ENCODE measurements at places on chromosomes 11 and 22. TPM values are rescaled to one million over a fixed set of nuclear protein-coding genes. Genes with fewer than 3 reads are reported as not detected.

IGLL5 gene
- total RNA-seq: not detected

PAMR1 gene
- 0.43 TPM for total RNA-seq

ASPHD2 gene
- total RNA-seq: 4.5 TPM

PIWIL4 gene
- 3.2 TPM for total RNA-seq

BTBD18 gene
- not detected for total RNA-seq

PTPRCAP gene
- total RNA-seq: 2.3 TPM

DNA sequence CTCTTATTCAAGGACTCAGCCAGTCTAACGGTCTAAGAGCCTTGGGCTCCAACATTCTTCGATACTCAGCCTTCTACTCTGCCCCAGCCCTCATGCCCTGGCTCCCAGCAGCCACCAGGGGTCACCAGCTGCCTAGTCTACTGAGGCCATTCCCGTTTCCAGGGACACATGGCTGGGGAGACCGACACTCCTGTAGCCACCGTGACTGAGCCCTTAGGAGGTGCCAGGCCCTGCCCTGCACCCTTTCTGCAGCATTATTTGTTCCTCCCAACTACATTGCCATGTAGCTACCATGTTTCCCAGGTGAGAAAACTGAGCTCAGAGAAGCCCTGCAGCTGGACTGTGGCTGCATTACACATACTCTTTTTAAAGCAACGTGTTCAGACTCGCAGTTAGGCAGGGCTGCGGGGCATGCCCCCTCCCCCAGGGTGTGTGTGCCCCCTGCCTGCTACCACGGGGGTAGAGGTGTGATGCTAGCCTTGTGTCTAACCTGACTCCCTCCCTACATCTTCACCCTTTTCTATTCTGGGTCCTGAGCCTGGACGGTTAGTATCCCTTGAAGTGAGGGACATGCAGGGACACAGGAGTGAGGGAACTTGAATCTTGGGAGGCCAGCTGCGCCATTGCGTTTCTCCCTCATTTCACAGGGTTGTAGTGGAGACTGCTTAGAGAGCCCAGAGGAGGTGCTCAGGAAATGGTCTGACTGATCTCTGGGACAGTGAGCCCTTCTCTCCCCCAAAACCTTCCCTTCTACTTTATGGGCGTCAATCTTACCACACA lies 17.5 kb downstream of the ATG16L2 start:
- DNase-seq: peak; percentile 77

DNA sequence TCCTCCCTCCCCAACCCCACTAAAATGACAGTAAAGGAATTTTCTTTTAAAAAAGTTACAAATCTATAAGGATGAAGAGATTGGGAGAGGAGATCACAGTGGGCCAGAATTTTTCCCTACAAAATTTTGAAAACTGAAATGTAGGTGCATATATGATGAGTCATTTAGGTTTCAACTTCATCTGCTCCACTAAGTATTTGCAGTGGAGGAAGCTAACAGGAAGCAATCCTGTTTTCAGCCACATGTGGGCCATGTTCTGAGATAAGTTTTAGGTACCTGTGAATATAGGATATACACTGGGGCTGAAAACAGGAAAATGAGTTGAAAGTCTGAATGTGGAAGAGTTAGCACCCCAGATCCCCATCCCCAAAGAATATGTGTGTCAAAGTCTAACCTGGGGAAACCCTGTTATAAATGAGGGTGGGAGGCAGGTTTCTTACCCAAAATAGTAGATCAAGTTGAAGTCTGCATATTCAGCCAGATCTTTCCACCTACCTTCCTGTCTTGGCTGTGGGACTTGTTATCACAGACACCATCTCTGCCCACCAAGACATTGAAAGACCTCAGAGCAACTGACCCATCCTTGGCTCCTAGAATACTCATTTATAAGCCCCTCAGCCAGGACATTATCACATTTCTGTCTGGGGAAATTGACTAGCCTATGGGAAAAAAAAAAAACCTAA lies 87.3 kb downstream of the PACS1 start:
- DNase-seq: no peak

DNA sequence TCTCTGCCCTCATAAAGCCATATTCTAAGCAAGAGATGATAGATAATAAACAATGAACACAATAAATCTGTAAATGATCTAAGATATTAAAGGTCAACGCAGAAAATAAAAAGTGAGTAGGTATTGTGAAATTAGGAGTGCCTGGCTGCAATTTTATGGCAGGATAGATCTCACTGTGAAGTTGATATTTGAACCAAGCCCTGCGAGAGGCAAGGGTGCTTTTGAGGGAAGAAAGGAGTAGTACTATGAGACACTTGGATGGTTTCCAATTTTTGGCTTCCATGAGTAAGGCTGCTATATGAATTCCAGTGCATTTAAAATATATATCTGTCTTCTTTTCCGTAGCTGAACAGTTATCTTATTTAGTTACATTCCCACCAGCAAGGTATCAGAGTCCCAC lies 720.0 kb upstream of the CNTN5 start:
- DNase-seq: no peak

- DNase-seq: no peak
Measured at GRCh38 chr11:130163346-130164220, 4.0 kb downstream of the ST14 start.

DNA sequence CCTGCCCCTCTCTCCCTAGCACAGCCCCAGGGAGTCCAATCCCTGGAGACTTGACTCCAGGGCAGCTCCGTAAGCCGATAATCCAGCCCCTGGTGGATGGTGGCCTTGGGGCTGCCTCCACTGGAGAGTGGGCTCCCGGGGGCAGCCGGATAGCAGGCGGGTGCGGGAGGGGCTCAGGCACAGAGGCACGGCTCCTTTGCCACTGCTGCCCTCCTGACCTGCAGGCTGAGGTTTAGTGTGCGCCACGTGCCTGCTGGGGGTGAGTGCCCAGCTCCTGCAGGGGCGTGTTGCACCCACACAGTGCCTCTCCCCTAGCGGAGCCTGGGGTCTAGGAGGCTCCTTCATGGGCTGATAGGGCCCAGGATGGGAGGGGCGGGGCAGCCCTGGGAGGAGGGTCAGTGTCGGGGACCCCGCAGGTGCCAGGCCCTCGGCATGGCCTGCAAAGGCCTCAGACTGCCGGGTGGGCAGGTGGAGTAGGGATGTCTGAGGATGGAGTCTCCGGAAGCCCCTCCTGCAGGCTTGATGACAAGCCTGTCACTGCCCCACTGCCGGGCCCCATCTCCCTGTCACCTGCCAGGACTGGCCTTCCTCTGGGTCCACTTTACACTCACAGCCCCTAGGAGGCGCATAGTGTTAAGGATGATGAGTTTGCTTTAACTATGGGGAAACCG lies 5.6 kb downstream of the DUSP8 start:
- no peak for DNase-seq

- DNase-seq: no peak
Measured at GRCh38 chr22:29703569-29704195, 16.1 kb upstream of the CABP7 start.

DNA sequence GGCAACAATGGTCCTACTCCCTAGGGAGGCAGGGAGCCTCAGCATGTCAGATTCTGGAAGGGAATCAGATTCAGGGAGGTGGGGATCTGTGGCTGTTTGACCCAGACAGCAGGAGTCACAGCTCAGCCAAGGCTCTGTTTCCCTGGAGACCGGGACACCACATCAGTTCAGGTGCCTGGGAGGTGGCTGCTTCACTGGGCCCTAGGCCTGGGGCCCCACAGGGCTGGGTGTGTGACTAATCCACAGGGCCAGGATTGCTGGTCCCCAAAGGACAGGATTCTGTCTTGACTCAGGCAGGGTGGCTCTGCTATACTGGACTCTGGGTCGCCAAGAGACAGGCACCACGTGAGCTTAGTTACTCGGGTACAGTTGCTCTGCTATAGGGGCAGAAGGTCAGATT lies 3.5 kb upstream of the OR5AN1 start:
- DNase-seq: no peak

DNA sequence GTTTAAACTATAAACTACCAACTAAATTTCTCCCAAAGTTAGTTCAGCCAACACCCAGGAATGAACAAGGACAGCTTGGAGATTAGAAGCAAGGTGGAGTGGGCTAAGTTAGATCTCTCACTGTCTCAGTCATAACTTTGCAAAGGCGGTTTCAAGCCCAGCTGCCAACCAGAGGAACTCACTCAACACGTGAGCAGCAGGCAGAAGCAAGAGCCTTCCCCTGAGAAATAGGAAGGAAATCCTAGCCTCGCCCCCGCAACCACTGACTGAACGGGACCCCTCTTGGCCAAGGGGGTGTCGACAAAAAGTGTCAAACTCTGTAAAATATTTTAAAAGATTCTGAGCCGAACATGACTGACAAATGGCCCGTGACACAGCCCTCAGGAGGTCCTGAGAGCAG lies 4.4 kb upstream of the KRTAP5-9 start:
- no peak for DNase-seq

DNA sequence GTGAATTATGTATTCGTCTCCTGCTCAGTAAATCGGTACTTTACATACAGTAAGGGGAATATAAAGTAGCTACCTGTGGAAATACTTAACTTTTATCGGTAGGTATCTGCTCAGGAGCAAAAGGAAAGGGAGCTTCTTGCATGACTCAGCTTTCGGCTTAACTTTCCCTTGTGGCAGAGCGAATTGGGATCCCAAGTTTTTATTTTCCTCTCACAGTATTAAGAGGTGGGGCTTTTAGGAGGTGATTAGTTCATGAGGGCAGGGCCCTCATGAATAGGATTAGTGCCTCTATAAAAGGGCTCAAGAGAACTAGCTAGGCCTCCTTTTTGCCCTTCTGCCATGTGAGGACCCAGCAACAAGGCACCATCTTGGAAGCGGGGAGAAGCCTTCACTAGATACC lies 18.7 kb downstream of the RCN1 start:
- DNase-seq: no peak

GRCh38 chr11:68215087-68215445 lies 2.0 kb upstream of the KMT5B start:
- no peak for DNase-seq

Data from A172 (cell line).